ENCODE measurements at places on chromosomes 5 and 9. TPM values are rescaled to one million over a fixed set of nuclear protein-coding genes. Genes with fewer than 3 reads are reported as not detected.

SHOC1 gene
- not detected for total RNA-seq

PPP1R26 gene
- 19.6 TPM for total RNA-seq

SPINK6 gene
- total RNA-seq: not detected

PCDHB4 gene
- 3.2 TPM for total RNA-seq

C5orf34 gene
- 4.7 TPM for total RNA-seq

SVEP1 gene
- total RNA-seq: 7.5 TPM

ITGA1 gene
- 64.0 TPM for total RNA-seq

QRFP gene
- total RNA-seq: not detected

NTRK2 gene
- 185 TPM for total RNA-seq

COL15A1 gene
- 94.4 TPM for total RNA-seq

GFI1B gene
- total RNA-seq: 1.1 TPM

AQP7 gene
- total RNA-seq: 0.33 TPM

SECISBP2 gene
- 56.6 TPM for total RNA-seq

RMRP gene
- total RNA-seq: 50,424 TPM

MYMK gene
- not detected for total RNA-seq

MYOT gene
- 3.0 TPM for total RNA-seq

PLEKHG4B gene
- total RNA-seq: 11.6 TPM

DAB2IP gene
- total RNA-seq: 27.1 TPM

F2RL2 gene
- total RNA-seq: 0.66 TPM

PRR7 gene
- 8.8 TPM for total RNA-seq

PCDHGA10 gene
- total RNA-seq: 11.1 TPM

GPX8 gene
- 69.8 TPM for total RNA-seq

PTGDS gene
- 6,990 TPM for total RNA-seq

ACTBL2 gene
- not detected for total RNA-seq

TAF1L gene
- 0.06 TPM for total RNA-seq

FOXD4L6 gene
- not detected for total RNA-seq

RETREG1 gene
- total RNA-seq: 120 TPM

ARRDC1 gene
- 31.0 TPM for total RNA-seq

CDKN2B-AS1 gene
- total RNA-seq: 0.50 TPM

TLE1 gene
- 65.3 TPM for total RNA-seq

LCN9 gene
- total RNA-seq: not detected

CCL21 gene
- total RNA-seq: 0.44 TPM

PCDHB10 gene
- 5.9 TPM for total RNA-seq

SAPCD2 gene
- 5.0 TPM for total RNA-seq

ARL10 gene
- 22.6 TPM for total RNA-seq

ECM2 gene
- total RNA-seq: 102 TPM

ANP32B gene
- 14.5 TPM for total RNA-seq

ALDH1A1 gene
- total RNA-seq: 74.5 TPM

ENTREP1 gene
- total RNA-seq: 24.2 TPM

MAP1B gene
- 506 TPM for total RNA-seq

Data from spinal cord (tissue), 10 donors.